ENCODE measurements at places on chromosomes 4 and X.

GRCh38 chr4:169345316-169345721 lies 74.6 kb upstream of the SH3RF1 start:
- DNase-seq: no peak

- no peak for DNase-seq
Observed at GRCh38 chr4:22187203-22187820, 238.7 kb upstream of the KCNIP4 start.

- no peak for DNase-seq
Observed at GRCh38 chrX:22196149-22196548, 76.6 kb upstream of the CBLL2 start.

DNA sequence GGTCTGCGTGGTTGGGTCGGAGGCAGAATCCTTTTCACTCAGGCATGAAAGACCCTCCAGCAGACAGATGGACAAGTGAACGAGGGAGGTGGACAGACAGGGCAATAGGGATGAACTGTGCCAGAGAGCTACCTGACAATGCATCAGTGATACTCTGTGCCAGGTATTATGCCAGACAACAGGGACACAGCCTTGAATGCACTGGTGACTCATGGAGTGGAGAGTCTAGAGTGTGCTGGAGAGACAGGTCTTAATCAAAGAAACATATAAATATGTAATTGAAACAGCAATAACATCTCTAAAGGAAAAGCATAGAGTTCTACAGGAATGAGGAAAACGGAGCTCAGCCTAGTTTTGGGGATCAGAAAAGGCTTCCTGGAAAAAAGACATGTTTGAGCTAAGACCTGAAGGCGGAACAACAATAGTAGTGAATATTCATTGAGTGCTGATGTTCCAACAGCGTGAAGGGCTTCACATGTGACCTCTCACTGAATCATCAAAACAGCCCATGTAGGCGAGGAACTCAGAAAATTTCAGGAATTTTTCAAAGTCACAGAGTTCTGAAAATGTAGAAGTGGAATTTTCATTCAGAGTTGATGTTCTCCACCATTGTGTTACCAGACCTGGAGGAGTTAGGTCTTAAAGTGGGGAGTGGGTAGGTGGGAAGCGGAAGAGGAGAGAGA lies 20.0 kb upstream of the FGFBP2 start:
- no peak for DNase-seq

DNA sequence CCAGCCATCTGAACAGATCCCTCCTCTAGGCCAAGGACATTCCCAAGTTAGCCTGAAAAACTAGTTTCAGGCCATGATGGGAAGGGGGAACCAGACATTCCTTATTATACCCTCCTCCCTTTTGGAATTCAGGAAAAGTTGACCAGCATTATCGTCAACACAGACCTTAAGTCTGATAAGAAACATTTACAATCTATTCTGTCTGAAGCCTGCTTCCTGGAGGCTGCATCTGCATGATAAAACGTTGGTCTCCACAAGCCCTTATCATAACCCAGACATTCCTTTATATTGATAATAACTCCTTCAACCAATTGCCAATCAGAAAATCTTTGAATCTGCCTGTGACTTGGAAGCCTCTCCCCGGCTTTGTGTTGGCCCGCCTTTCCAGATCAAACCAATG lies 44.3 kb downstream of the EFHC2 start:
- no peak for DNase-seq

- no peak for DNase-seq
Observed at GRCh38 chr4:3291969-3292570, 751 bp upstream of the RGS12 start.

DNA sequence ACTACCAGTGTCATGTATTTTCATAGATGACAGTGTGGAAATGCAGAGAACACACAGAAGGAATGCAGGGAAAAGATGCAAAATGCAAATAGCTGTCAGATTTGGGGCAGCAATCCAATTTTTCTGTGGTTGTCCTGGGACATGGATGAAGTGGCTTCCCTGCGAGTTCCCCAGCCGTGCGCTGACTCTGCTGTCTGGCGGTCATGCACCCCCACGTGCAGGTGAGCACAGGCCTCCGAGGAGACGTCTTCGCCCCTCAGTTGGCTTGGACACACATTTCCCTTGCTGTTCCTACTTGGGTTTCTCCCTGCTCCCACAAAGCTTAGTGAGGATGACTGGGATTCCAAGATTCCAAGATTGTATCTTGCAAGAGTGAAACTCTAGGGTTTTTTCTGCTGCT lies 24.4 kb downstream of the BLOC1S4 start:
- no peak for DNase-seq

GRCh38 chrX:25285598-25285997 lies 269.8 kb upstream of the ARX start:
- DNase-seq: no peak
